ENCODE measurements at places on chromosomes 2 and 18.

GRCh38 chr2:241598061-241598460 is 38.9 kb downstream of the THAP4 start:
- no peak for DNase-seq

DNA sequence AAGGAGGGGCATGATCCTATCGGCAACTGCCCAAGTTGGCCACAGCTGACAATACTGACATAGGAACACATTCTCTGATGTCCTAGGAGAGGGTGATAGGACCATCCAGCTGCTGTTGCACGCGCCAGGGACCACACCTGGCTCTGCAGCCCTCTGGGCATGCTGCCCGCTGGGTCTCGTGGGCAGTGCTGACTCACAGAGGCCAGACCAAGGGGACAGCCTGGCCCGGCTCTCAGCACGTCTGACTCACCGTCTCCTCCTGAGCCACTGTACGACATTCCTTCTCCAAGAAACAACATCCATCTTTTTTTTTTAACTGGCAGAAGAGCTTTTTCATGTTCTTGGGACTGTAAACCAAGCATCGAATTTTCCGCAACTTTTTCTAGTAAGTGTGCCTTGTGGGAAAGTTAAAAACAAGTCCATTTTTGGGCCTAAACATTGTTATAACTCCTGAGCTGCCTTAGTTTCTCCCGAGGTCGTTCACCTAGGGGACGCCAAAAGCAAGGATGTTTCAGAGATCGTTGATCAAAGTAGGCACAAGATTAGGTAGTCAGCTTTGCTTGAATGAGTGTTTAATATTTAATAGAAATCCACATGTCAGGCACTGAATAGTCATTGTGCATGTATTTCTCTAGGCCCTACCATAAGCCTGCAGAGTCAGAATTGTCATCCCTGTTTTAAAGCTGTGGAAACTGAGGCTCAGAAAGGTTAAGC is 100.3 kb downstream of the TTC32 start:
- DNase-seq, result no peak

GRCh38 chr2:3641181-3641580 is 16.8 kb upstream of the ALLC start:
- DNase-seq, result no peak

- DNase-seq, result no peak
These were observed 993.6 kb upstream of the NXPH2 start for GRCh38 chr2:139773720-139774277.

GRCh38 chr2:188326669-188327301 is 35.1 kb downstream of the GULP1 start:
- DNase-seq, result no peak

DNA sequence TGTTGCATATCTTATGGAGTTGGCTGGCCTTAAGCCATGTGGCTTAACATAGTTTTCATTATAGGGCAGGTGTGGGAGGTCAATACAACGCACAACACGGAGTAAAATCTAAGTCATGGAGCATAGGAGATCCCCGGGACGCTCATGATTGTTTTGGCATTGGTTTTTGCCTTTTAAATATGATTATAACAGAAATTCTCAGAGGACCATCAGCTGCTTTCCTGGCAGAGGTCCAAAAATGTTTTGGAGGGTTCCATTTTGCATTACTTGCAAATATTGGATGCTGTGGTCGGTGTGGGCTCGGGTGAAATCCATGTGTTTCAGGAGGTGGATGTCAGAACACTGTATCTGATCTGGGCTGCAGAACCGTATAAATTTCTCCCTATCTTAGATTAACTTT is 3.4 kb downstream of the NCOA1 start:
- DNase-seq, result no peak

GRCh38 chr2:37468170-37468569 is 123.7 kb downstream of the QPCT start:
- DNase-seq, result no peak

GRCh38 chr2:238968616-238969384 is 120.9 kb downstream of the TWIST2 start:
- no peak for DNase-seq

DNA sequence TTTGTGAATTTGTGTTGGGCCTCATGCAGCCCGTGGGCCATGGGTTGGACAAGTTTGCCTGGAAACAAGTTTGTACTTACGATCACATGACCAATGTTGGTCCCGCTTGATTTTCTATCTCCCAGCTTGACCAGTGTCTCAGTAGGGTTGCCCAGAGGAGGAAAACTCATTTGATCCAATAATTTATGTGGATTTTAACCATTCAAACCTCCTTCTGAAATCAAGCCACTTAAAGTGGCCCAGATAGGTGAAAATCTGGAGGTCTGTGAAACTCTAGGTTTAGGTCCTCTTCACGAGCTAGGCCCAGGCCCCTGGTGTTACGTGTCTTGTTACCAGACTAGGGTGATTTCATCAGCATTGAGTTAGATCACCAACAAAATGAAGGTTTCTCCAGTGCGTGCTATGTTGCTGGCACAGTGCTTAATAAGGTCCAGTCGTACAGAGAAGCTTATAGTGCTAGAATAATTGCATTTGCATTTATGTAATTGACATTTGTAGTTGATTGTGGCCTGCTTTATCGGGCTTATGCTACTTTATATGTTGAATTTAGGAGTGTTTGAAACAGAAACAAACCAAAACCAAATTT is 4.4 kb downstream of the ACTR2 start:
- DNase-seq, result no peak

DNA sequence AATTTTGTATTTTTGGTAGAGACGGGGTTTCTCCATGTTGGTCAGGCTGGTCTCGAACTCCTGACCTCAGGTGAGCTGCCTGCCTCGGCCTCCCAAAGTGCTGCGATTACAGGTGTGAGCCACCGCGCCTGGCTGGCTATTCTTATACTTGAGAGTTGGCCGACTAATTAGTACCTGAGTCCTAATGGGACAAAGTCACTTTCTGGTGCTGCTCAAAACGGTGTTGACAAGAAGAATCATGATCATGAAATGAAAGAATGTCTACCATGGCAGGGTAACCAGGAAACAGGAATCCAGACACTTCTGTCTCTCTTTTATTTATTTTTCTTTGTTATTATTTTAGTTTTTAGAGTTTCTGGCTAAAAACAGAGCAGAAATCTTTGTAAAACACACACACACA is 54.7 kb upstream of the RAB6D start:
- DNase-seq, result no peak

- no peak for DNase-seq
These were observed 263.8 kb downstream of the SETBP1 start for GRCh38 chr18:44944461-44944860.

DNA sequence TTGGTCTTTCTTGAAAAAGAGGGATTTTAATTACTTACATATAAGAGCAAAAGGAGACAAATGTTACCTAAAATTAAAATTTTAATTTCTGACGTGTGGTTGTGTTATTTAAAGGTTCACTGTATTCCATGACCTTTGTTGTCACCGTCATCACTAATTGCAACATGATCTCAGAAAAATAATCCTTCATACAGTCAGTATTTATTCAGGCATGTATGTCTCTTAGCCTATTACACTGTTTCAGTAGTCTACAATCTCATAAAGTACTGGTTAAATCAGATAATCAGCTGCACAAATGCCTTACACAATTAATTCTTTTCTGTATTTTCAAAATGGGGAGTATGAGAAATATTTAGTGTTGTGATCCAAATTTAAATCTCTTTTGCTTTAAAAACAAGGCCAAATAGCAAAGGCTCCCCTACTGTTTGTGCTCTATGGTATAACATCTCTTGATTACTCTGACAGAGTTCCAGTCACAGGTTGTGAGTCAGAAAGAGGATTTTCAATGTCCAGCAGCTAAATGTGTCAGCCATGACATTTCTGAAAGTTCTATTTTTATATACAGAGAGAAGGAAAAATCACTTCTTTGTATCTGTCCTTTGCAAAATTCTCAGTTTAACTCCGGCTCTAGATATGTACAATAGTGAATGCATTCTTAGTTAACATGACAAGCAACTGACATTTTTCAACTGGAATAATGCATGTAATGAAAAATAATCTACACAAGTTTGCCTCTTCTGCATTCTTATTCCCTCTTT is 184.0 kb downstream of the FIGN start:
- DNase-seq, result no peak

DNA sequence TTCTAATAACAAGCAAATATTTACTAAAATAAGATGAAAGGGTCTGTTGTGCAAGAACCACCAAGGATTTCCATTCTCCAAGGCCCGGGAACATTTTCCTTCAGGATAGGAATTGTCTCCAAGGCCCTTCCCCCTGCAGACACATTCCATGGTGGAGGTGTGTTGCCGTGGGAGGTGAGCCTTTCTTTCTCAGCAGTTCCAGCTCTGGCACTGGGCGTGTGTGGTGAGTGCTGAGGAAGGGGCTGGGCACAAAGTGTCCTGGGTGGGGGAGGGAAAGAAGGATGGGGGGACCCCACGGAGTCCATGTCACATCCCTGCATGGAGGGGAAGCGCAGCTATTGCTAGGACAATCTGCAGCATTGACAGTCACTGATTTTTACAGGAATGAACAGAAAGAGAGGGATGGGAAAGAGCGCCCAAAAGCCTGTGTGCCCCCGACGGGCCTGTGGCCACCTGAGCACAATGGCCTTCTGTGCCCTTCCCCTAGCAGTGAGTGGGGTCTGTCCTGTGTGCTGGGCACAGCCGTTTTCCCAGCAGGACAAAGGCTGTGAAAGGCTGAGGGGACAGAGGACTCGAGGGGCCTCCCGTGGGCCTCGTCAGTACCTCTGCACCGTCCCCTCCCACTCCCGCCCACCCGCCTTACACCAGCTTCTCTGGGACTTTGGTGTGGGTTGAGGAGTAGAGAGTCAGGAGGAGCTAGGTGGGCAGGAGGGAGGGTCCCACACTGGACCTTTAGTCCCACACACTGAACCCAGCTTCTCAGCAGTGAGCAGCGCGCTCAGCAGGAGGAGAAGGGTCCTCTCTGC is 79.8 kb downstream of the PTGR3 start:
- DNase-seq, result no peak

GRCh38 chr2:64189167-64189566 is 44.9 kb upstream of the PELI1 start:
- no peak for DNase-seq

- DNase-seq, result no peak
These were observed 34.5 kb downstream of the STK39 start for GRCh38 chr2:168212866-168213265.

DNA sequence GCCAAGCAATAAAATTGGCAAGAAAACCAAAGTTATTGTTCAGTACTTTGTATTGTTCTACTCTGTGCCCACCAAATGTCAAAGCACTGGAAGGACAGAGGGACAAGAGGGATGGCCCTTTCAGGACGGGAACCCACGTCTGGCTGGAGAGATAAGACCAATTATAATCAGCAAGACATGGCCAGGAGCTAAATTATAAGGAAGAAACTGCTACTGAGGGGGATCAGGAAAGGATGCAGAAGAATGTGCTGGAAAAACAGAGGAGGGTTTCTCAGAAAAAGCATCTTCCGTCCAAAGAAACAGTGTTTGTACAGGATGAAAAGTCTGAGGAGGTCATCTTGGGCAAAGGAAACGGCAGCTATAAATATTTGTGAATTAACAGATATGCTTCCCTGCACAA is 46.4 kb upstream of the NARS1 start:
- peak; percentile 68 for DNase-seq

DNA sequence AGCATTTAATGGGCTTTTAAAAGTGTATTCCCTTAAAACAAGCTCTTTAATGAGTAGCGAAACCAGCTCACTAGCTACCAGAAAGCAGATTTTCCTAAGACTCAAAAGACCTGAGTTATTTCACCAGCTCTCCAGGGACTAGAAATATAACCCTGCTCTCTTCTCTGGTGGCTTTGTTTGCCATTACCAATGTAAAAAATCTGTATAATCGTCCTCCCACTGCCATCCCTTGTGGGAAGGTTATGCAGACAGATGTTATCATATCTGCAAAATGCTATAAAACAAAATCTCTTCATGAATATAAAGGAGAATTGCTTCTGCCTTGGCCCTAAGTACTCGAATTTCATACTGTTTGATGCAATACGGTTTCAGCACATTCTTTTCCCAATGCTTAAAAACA is 335.2 kb downstream of the NUP35 start:
- DNase-seq, result no peak

GRCh38 chr2:190545555-190546385 is 11.2 kb upstream of the NEMP2 start:
- no peak for DNase-seq

- DNase-seq, result no peak
These were observed 124.7 kb downstream of the HDAC4 start for GRCh38 chr2:239275847-239276831.

- no peak for DNase-seq
These were observed 229.6 kb upstream of the SYT4 start for GRCh38 chr18:43506935-43507334.

GRCh38 chr2:226733189-226733858 is 66.3 kb downstream of the IRS1 start:
- no peak for DNase-seq

- DNase-seq, result no peak
These were observed 2.4 kb downstream of the EN1 start for GRCh38 chr2:118845005-118845521.

GRCh38 chr2:8324901-8325300 is 357.0 kb upstream of the ID2 start:
- DNase-seq, result peak; percentile 13

GRCh38 chr2:200007306-200007705 is 51.9 kb downstream of the MAIP1 start:
- DNase-seq, result no peak

DNA sequence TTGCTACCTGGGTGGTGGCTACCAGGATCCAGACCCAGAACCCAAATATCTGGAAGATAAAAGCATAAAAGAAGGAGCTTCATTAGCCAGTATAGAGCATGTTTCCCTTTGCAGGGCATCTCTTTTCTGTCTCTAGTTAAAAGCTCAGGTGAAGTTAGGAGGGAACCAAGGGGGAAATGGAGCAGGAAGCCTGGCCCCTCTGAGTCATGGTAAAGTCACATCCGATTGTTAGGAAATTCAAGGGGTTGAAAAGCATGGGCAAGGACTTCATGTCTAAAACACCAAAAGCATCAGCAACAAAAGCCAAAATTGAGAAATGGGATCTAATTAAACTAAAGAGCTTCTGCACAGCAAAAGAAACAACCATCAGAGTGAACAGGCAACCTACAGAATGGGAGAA is 126.9 kb downstream of the RPIA start:
- DNase-seq, result no peak

GRCh38 chr2:149290662-149291061 is 39.7 kb upstream of the LYPD6 start:
- no peak for DNase-seq

- DNase-seq, result no peak
These were observed at the start of gene NFATC1 for GRCh38 chr18:79395761-79396404. Gene NFATC1, plus strand, starts transcription at chr18:79395930. Its CDS starts 295 bp downstream, at chr18:79396225.

DNA sequence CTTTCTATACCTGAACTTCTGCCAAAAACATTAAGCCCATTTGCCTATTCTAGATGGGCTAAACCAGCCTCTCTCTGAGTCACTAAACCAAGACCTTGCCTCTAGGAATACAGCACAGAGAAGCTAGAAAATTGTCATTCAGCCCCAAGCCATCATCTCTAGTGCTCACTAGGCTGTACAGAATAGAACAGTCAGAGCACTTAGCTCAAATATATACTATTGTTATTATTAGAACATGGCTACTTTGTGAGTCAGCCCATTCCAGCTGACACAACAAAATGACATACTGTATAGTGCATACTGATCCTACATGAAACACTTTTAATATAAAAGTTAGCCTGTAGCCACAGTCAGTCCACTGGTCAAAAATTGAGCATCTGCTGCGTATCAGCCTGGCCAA is 418.8 kb downstream of the NRXN1 start:
- DNase-seq, result no peak
